ENCODE measurements at places on chromosomes 6 and 20.

- no peak for DNase-seq
Measured at GRCh38 chr6:54516321-54516720, 208.1 kb downstream of the TINAG start.

- no peak for DNase-seq
Measured at GRCh38 chr6:106083618-106084017, 2.5 kb upstream of the PRDM1 start.

DNA sequence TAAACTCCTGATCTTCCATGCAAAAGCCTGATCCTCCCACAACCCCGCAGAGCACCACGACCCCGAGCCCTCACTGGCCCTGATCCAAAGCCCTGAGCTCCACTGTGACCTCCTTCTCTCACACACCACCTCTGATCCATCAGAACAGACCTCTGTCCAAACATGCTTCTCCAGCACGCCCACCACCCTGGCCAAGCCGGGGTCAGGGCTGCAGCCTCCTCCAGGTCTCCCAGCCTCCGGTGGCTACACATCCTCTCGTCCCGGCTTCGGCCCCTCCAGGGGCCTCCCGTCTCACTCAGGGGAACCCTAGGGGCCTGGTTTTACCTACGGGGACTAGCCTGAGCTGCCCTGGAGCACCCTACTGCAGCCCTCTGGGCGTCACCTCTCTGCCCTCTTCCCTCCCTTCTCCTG is 49.1 kb downstream of the FOXF2 start:
- no peak for DNase-seq

GRCh38 chr6:35417979-35418661 is 34.0 kb upstream of the FANCE start:
- no peak for DNase-seq

GRCh38 chr6:83928286-83928685 is 68.8 kb downstream of the CYB5R4 start:
- no peak for DNase-seq

GRCh38 chr6:124577734-124578281 is 384.4 kb upstream of the RNF217 start:
- no peak for DNase-seq

GRCh38 chr20:47143657-47144056 is 212.8 kb downstream of the ZMYND8 start:
- no peak for DNase-seq
